ENCODE measurements at places on chromosomes 12 and 14.

DNA sequence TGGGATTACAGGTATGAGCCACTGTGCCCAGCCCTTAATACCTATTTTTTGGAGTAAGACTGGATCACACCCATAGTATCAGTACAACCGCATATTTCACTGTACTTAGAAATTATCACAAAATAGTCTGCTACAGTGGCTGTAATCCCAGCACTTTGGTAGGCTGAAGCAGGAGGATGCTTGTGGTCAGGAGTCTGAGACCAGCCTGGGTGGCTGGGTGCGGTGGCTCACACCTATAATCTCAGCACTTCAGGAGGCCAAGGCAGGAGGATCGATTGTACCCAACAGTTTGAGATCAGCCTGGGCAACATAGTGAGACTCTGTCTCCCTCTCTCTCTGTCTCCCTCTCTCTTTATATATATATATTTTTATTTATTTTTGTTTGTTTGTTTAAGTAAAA, 5.9 kb downstream of the SPTLC2 start:
- no peak for DNase-seq

GRCh38 chr12:67807814-67808213, 159.3 kb downstream of the DYRK2 start:
- no peak for DNase-seq

- no peak for DNase-seq
Measured at GRCh38 chr12:75561921-75562320, 50.5 kb upstream of the KRR1 start.

DNA sequence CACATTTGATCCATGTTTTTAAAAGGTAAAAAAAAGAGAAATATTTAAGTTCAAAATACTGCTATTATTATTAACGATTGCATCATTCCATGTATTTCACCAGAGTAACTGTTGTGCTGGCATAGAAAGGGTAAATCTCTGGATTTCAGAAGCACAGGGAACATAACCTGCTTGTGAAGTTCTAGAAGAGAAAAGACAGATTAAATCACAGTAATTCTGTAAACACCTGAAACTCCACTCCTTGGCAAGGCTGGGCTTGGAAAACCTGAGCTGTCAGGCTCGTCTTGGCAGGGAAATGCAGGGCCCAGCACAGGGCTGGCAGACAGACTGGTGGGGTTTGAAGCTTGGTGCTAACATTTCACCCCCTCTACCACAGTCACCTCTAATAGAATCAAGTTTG, 35.1 kb downstream of the SVOP start:
- DNase-seq = no peak

DNA sequence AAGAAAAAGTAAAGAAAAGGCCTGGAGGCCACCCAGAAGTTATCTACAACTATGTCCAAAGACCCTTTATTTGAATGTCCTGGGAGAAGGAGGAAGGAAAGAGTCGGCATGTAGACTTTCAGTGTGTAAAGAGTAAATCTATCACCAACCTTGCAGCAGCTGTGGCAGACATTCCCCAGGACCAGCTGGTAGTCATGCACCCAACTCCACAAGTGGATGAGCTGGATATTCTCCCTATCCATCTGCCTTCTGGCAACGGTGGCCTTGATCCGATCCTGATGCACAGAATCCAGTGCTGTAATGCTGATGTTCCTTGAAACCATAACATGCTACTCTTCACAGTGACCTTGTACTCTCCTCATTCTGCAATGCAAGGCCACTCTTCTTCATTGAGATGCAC, 27.3 kb downstream of the KRT76 start:
- no peak for DNase-seq

DNA sequence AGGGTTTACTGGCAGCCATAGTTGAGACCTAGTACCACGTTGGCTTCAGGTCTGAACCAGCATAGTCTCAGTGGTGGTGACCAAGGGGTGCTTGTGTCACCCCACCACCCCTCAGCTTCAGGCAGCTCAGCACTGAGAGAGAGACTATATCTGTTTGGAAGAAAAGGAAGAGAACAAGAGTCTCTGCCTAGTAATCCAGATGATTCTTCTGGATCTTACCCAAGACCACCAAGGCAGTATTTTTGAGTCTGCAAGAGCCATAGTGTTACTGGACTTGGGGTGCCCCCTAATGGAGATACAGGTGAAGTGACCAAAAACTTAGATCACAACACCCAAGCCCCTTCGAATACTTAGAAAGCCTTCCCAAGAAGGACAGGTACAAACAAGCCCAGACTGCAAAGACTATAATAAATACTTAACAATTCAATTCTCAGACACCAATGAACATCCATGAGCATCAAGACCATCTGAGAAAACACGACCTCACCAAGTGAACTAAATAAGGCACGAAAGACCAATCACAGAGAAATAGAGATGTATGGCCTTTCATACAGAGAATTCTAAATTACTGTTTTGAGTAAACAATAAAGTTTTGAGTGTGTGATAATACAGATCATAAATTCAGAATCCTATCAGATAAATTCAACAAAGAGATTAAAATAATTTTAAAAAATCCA, 107.0 kb downstream of the HELB start:
- DNase-seq = peak; percentile 60

- no peak for DNase-seq
Measured at GRCh38 chr14:70816525-70816924, 7.2 kb upstream of the MAP3K9 start.

GRCh38 chr12:113889891-113890581, 76.1 kb downstream of the RBM19 start:
- no peak for DNase-seq

- DNase-seq = no peak
Measured at GRCh38 chr14:96827290-96827689, 30.1 kb downstream of the VRK1 start.
